ENCODE measurements at places on chromosomes 1 and 21. TPM values are rescaled to one million over a fixed set of nuclear protein-coding genes. Genes with fewer than 3 reads are reported as not detected.

Gene CD34
- total RNA-seq: 9.7 TPM

Gene ST6GALNAC3
- 17.7 TPM for total RNA-seq

Gene DENND2D
- 2.4 TPM for total RNA-seq

Gene ZNF648
- 0.23 TPM for total RNA-seq

Gene RORC
- 0.24 TPM for total RNA-seq

DNA sequence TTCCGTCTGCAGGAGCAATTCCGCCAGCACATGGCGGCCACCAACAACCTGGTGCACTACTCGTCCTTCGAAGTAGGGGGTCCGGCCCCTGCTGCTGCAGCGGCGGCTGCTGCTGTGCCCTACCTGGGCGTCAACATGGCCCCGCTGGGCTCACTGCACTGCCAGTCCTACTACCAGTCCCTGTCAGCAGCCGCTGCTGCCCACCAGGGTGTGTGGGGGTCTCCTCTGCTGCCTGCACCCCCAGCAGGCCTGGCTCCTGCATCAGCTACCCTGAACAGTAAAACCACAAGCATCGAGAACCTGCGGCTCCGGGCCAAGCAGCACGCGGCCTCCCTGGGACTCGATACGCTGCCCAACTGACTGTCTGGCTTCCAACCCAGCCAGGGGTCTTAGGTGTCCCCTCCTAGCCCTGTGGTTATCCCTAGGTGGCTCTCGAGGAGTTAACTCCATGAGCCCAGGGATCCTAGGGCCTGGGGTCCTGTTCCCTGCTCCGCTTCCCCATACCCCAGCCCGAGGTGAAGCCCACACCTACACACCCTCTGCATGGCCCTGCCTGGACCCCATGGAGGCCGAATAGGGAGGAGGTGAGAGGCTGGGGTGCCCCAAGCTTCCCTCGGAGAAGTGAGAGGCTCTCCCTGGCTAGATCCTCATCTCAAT, 22.6 kb downstream of the DMBX1 start:
- no peak for DNase-seq

GRCh38 chr1:233640179-233640578, 26.3 kb downstream of the KCNK1 start:
- DNase-seq: no peak

DNA sequence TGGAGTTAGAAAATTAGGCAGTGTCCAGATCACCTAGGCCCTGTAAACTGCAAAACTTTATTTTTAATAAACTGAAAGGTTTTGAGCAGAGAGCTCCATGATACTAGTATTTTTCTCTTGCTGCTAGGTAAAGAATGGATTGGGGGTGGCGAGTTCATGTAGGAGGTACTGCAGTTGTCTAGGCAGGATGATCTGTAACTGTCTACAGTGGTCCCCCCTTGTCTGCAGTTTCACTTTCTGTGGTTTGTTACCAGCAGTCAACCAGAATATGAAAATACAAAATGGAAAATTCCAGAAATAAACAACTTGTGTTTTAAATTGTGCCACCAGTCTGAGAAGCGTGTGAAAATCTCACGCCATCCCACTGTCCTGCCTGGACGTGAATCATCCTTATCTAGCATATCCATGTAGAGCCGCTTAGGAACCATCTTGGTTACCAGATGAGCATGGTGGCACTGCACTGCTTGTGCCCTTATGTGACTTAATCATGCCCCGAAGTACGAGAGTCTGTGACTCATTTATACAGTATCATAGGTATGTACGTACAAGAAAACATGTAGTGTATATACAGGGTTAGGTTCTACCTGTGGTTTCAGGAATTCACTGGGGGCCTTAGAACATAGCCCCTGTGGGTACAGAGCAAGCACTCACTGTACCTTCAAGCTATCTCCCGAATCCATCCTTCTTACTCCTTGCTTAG, 94.2 kb downstream of the AHCTF1 start:
- DNase-seq: no peak
